ENCODE measurements at places on chromosomes 4 and X.

DNA sequence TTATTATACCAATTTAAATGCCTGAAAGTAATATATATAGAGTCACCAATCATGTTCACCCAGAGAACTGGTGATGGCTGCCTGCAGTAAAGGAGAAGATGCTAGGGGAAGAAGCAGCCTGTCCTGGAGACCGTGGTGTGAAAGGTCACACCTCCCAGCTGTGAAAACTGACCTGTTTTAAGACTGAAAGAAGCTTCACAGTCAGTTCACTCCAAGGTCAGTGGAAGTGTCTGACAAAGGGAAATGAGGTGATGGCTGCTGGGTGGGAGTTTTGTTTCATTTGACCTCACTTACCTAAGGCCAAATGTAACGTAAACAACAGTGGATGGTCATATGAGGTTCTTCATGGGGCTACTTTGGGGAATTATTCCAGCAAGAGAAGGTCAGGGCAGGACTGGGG, 352.1 kb upstream of the GATB start:
- peak; percentile 42 for DNase-seq

DNA sequence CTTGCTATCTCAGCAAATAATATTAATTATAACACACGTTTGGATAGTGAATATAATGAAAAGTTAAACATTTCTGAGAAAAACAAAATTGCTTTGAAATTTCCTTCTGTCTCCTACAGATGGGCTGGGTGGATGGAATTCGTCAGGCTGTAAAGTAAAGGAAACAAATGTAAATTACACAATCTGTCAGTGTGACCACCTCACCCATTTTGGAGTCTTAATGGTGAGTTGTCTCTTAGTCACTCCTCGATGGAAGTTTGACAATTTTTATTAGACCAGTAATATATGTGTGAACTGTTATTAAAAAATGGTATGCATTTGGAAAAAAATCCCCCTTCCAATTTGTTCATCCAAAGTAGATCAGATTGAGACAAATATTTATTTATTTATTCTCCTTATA, 92.5 kb upstream of the BRS3 start:
- DNase-seq: no peak

GRCh38 chr4:104424989-104425388, 69.7 kb downstream of the CXXC4 start:
- no peak for DNase-seq

DNA sequence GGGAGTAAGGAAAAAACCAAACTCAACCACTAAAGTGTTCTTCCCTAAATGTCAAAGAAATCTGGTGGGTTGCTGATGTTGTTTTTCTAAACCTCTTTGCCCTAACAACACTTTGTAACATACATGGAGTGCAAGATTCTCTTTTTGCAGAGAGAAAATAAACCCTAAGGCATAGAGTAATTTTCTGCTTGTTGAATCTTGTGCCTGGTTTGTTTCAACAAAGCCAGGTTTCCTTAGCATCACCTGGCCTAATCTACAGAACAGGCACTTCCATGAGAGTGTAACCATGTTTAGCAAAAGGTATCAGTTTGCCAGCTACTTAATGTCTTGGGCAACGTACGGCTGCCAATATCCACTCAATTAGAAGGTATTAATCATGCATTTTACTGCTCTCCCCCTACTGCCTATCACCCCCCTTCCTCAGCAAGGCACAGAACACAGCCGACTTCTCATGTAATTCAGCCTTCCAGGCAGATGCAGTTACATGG, 219.2 kb downstream of the MAML3 start:
- no peak for DNase-seq

DNA sequence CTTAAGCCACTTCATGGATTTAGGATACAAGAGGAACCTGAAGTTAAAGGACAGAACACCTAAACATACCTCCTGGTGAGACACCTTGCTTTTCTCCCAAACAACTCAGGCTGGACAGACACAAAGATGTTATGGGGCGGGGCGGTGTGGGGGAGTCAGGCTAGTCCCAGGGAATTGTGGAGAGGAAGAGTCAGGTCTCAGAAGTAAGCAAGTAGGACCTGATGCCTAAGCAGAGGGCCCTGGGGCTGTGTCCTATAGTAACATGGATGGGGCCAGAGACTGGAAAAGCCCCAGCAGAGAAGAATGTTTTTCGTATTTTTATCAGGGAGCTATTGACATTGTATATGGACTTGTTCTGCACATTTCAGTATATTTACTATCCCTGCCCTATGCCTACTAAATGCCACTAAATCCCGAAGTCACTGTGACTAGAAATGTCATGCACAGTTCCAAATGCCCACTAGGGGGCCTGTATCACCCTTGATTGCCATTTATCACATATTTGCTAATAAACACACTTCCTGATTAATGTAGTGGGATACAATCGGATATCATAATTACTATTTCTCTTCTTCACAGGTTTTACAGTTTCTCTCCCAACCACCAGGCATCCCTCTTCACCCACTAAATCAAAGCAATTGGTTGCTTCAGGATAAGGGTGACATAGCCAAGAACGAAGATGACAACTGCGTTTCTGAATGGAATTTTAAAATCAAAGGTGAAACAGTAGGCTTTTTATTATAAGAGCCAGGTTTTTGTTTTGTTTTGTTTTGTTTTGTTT, 23.8 kb upstream of the ARHGAP10 start:
- no peak for DNase-seq

DNA sequence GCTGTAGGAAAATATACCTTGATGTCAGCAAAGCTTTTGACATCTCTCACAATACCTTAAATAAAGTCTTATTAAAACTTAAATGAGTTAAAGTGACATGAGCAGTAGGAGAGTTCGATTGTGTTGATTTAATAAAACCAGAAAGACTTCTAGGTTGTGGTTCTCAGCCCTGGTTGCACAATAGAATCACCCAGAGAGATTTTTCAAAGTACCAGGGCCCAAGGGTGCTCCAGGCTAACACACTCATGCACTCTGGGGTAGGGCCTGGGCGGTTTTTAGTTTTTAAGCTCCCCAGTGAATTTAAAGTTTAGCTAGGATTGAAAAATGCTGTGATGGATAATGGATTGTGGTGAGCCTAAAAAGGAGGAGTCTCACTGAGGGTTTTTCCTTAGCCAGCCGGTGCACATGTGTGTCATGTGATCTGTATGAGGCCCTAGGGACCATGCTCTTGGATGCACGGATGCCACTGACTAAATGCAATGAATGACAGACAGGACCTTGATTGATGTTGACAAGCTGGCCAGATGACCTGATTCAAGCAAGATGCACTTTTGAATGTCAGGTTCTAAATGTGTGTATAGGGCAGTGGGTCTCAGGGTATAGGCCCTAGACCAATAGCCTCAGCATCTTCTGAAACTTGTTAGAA, 185.0 kb downstream of the PTTG2 start:
- DNase-seq: no peak

- DNase-seq: no peak
These were observed 204.2 kb upstream of the GPRIN3 start for GRCh38 chr4:89511776-89512175.

- DNase-seq: no peak
These were observed 11.7 kb upstream of the STATH start for GRCh38 chr4:69984030-69984443.

GRCh38 chr4:118974758-118975157, 86.1 kb downstream of the SYNPO2 start:
- no peak for DNase-seq

DNA sequence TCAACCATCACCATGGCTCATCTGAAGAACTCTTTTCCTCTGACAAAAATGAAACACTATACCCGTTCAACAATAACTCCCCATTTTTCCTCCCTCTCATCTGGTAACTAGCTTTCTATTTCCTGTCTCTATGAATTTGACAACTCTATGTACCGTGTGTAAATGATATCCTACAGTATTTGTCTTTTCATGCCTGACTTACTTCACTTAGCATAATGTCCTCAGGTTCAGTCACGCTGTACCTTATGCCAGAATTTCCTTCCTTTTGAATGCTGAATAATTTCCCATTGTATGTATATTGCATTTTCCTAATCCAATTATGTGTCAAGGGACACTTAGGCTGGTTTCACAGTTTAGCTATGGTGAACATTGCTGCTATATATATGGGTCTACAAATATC, 18.2 kb downstream of the MAGEA9 start:
- DNase-seq: no peak

GRCh38 chr4:26217961-26218676, 102.7 kb upstream of the RBPJ start:
- no peak for DNase-seq

DNA sequence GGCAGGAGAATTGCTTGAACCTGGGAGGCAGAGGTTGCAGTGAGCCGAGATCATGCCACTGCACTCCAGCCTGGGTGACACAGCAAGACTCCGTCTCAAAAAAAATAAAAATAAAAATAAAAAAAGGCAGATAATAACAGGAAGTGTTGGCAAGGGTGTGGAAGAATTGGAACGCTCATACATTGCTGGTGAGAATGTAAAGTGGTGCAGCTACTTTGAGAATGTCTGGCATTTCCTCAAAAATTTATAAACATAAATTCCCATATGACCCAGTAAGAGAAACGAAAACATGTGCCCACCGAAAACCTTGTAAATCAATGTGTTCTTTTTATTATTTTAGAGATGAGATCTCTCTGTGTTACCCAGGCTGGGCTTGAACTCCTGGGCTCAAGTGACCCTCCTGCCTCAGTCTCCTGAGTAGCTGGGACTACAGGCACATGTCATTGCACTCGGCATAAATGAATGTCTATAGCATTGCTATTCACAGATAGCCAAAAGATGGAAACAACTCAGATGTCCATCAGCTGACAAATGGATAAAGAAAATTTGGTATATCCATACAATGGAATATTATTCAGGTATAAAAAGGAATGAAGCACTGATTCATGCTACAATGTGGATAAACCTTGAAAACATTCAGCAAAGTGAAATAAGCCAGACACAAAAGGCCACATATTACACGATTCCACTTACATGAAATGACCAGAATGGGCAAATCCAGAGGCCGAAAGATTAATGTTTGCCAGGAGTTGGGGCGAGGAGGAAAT, 63.7 kb upstream of the PLAC1 start:
- no peak for DNase-seq
